ENCODE measurements at places on chromosomes 4 and X.

GRCh38 chr4:118730683-118731082, 45.5 kb downstream of the METTL14 start:
- DNase-seq: no peak

DNA sequence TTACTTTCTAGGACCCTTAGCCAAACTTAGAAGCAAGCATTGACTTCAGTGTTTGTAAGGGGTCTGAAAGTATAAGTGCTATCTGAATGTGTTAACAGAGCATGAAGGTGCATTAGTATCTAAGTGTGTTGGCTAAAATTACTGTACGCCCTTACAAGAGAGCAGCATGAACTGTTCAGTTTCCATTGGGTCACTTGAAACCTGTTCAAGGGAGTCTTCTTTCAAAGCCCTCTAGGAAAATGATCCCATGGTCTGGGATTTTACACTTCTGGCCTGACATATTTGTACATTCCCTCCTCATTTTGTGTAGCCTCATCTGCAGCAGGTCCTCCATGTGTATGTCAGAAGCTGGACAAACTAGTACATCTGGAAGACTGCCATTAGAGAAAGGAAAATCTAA, 3.2 kb downstream of the PRDX4 start:
- DNase-seq: no peak

- DNase-seq: no peak
Observed at GRCh38 chr4:76821641-76822040, 76.3 kb downstream of the SOWAHB start.

DNA sequence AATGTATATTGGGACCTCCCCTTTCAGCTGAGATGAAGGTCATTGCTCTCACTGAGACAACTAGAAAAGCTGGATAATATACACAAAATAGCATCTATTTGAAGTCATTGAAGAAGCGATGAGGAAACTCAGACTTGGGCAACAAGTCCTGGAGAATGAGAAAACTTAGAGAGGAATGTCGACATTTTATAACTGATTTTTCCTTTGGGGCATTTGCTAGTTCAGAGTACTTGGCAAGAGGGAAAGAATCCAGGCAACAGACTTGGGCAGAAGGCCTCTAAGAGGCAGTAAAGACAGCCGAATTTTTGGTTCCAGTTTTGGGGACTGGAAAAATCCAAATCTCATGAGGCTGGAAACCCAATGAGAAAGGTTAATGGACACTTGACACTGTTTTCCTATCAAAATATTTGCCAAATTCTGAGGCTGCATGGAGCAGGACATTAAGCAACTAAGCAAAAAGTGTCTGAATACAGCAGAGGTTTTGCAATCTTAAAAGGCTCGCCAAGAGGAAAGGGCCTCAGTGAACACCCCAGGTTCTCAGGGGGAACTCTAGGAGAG, 21.0 kb upstream of the ANXA5 start:
- no peak for DNase-seq

DNA sequence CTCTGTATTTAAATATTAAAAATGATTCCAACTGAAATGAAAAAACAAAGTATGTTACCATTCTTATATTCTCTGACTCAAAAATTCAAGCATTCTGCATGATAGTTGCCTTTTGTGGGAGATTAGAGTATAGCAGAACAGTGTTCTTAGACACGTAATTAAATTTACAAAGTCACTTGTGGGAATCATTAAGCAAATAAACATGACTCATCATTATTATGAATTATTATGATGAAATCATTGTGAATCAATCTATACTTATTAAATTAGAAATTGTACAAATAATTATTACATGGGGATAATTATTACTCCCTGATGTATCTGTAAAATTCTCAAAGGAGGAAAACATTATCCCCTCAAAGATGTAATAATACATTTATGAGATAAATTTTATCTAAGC, 358.9 kb upstream of the FSTL5 start:
- DNase-seq: no peak

- DNase-seq: no peak
Observed at GRCh38 chrX:134694333-134695322, 36.4 kb upstream of the PLAC1 start.

DNA sequence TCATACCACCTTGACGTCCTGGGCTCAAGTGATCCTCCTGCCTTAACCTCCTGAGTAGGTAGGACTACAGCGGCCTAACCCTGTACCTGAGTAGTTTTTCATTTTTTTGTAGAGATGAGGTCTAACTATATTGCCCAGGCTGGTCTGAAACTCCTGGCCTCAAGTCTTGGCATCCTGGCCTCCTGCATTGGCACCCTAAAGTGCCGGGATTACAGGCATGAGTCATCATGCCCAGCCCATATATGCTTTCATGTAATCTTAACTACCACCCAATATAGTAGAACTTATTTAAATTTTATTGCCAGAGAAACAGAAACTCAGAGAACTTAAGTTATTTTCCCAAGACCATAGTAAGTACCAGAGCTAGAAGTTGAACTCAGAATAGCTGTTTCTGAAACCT, 27.1 kb downstream of the AFM start:
- DNase-seq: no peak

DNA sequence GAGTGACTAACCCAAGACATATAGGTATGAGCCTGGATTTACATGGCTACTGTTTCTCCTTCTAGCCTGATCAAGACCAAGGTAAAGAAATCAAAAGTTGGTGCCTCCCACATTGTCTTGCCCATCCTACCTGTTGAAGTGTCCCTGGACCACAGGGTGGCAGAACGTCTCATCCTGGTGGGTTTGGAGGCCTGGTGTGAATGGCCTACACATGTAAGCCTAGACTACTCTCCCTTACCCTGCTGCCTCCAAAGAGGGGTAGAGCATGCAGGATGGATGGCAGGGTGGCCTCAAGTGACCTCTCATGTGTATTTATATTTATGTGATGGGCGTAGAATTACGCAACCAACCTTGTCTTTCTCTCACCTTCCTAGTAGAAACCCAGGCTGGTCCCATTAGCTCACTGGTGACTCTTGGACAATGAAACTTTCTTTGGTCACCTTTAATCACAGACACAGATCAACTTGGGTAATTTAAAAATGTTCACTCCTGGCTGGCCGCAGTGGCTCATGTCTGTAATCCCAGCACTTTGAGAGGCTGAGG, 73.3 kb upstream of the SOD3 start:
- no peak for DNase-seq

- DNase-seq: no peak
Observed at GRCh38 chrX:39677978-39678791, 419.6 kb downstream of the BCOR start.

DNA sequence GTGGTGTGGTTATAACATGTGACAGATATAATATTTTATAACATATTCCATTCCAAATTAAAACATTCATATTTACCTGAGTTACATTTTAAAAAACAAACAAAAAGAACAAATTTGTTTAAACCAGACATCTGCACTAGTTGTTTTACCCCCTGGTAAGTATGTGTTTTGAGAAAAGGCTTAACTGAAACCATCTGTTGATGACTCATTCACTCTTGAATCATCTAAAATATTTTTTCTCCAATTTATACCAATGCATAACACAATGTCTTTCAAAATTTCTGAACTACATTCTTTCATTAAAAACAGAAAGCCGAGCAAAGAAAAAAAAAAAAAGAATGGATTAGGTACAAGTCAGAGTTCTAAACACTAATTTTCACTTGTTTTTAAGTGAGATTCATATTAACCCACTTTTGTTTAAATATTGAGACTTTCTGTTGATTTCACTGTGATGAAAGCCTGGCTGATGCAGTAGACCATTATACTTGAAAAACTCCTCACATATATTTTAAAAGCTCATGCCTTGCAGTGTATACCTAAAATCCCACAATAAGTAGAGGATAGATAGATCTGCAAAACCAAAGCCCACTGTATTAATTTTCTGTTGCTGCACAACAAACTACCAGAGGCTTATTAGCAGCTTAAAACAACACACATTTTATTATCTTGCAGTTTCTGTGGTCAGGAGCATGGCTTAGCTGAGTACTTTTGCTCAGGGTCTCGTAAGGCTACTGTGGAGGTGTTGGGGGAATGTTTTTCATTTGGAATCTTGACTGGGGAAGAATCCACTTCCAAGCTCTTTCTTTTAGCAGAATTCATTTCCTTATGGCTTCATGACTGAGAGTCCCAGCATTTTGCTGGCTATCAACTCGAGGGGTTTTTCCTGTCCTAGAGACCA, 221.5 kb downstream of the PCDH18 start:
- peak; percentile 78 for DNase-seq

DNA sequence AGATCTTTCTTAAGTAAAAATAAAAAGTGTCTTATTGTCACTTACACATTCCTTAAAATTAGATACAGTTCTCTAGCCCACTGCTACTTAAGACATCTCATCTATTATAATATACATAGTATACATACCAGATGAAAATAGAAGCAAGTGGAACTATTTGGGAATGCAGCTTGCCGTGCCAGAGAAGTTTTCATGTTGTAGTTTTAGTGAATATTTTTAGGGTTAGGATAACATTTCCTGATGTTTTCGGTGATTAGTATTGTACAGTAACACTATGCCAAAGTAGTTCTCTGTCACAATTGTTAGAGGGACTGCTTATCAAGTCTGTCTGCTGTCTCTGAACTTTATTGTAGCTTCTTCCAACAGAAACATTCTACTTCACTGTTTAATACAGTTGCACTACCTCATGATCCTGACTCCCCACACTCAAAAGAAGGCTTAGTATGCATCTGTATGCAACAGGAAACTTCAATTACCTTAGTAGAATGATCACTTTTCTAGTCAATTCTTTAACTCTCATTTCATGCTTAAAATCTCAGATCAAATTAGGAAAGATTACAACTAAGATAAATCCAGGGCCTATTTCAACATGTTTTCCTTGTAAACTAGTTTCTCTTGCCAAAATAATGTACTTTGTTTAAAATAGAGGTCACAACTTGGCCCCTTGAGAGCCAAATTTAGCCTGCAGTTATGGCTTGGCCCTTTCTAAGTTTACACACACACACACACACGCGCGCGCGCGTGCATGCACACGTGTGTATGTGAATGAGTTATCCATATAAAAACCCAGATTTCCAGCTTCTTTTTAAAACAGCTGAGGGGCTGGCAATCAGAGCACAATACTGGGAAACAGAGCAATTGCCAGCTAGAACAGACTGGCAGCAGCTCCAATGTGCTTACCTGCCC, 42.3 kb upstream of the SRPX start:
- no peak for DNase-seq

DNA sequence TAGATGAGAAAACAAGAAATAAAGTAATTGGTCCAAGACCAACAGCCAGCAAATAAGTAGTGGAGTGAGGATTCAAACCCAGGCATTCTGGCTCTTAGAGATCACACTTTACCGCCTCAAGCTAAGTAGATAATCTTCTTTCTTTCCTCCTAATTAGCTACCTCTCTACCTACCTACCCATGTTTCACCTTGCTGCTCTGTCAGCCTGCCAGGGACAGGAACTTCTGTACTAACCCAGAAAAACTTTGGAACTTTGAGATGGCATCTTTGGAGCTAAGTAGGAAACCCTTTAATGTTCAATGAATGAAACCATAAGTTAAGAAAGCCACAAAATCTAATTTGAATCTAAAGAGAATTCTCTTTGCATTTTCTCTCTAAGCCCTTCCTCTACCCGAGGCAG, 145.2 kb downstream of the CHRNA9 start:
- no peak for DNase-seq

DNA sequence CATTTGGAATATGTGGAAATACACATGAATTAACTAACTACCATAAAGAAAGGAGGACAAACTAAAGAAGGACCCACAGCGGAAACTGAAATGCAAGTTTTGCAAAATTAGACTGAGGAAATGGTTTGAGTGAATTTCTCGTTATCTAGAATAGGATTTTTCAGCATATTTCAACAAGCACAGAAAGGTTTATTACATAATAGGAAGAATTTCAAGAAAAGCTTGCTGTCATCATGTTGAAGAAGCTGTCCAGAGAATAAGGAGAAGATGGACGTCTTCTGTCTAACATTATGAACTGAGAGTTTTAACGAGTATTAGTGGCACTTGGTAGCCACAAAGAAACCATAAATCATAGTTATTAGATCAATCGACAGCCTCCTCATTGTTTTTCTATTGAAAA, 45.0 kb downstream of the TEC start:
- no peak for DNase-seq

DNA sequence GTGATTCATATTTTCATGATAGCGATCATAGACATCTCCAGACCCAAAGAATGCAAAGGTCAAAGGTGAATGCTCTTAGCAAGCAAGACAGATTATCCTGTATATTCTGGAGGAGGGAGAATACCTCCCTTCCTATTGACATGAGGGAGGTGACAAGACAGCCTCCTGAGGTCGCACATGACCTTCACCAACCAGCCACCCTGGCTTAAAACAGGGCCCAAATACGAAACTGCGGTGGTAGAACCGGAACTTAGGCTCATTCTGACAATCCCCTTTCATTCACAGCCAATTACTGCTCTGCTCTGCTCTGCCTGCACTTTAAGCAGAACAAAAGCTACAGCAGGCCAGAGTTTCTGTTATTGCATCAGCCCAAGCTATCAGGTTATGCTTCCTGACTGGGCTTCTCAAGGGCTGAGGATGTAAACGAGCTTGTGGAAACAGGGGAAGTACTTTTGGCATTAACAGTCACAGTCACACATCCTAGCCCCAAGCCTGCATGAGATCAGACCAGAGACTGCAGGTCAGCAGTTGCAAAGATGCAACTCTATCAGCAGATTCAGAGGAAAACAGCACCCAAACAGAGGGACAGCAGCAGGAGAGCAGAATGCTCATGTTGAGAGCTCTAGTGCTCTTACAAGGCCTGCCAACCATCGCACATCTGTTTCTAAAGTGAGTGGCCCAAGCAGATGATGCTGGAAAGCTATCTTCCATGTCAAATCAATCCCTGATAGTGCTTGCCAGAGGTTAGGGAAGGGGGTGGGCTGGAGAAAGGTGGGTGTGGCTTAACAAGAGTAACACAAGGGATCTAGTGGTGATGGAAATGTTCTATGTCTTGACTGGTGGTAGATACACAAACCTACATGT, 51.3 kb upstream of the MAP3K15 start:
- peak; percentile 49 for DNase-seq

DNA sequence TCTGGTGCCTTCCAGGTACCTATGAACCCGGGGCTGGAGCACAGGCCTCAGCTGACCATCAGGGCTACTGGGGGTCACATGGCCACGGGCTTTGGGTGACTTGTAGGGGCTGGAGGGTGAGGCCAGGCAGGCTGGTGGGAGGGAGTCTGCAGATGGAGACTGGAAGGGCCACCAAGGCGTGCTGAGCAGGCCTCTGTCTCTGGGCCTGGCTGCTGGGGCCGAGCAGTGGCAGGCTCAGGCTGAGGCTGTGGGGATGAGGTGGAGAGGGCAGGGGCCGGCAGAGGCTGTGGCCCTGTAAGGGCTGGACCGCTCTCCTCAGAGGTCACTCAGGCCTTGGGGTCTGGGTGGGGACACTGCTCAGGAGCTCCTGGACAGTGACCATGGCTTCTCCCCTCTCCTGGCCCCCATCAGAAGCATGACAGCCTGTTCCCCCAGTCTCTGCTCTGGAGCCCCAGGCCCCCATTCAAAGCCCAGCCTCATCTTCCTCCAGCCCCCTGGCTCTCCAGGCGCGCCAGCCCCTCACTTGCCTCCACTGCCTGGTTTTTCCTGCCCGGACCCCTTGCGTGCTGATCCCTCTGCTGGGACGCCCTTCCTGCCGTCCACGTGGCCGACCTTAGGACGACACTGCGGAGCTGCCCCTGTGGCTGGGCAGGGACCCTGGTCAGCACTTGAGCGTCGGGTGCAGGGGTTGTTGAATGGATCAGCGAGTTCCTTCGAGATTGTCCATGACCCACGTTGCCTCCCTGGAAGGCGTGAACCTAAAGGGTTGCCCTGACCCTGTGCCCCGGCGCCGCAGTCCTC, 11.1 kb upstream of the NAT8L start:
- no peak for DNase-seq
